Activated CD4-positive, alpha-beta T cell treated with anti-CD3 and anti-CD28 coated beads, Interleukin-2, amount 10 ng/mL, durations not matched to agents 7 days and 5 days (primary cell): ENCODE measurements at places on chromosomes 12 and 14. TPM values are rescaled to one million over a fixed set of nuclear protein-coding genes. Genes with fewer than 3 reads are reported as not detected.

The MSI1 gene
- total RNA-seq, result not detected

DNA sequence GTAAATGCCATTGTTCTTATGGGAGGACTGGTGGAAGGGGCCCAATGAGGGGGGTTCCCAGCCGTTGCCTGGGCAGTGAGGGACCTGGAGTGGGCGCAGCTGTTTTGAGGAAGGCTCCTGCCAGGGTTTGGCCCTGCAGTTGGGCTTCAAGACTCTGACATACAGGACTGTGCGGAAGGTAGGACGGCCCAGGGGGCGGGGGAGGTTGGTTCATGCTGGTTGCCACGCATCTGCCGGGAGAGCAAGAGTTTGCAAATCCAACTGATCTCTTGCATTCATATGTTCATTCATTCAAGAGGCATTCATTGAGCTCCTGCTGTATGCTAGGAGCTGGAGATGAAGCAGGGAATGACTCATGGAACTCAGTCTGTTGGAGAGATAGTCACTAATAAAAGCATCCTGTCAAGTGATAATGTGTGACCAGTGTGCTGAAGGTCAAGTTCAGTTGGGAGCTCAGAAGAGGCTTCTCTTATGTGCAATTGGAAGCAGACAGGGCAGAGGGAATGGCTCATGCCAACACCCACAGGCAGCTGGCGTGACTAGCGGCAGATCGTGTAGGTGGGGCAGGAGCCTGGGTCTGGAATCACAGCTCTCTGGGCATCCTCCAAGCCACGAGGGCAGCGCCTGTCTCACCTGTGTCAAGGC is 7.8 kb downstream of the SH2B3 start:
- H3K36me3 ChIP-seq, result peaks cover 20% of the 10 kb centered on the region
- H3K4me3 ChIP-seq, result no peak overlapping the region

The KRT78 gene
- total RNA-seq, result not detected

GRCh38 chr12:47882781-47883546 is 21.8 kb downstream of the VDR start:
- H3K4me1 ChIP-seq, result peaks cover 62% of the 10 kb centered on the region
- peaks cover 12% of the 10 kb centered on the region for H3K36me3 ChIP-seq
- peak overlapping the region; percentile 95 for H3K27ac ChIP-seq
- peak; percentile 63 for DNase-seq

DNA sequence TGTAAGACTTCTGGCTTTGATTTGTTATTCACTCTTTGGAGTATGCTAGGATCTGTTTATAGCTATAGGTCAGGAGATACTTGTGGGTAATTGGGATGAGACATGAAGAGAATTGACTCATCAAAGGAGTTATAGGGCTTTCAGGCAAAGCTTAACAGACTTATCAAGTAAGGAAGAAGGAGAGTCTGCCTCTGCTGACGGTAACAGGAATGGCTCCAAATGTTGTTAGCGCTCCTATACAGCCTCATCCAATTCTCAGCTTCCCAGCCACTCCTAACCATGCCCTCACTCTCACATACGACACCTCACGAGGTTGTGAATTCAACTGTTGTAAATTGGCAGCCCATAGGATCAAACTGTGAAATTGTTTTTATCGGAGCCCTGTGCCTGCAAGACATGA is 140.5 kb downstream of the KCNA5 start:
- H3K36me3 ChIP-seq, result no peaks in the 10 kb centered on the region
- H3K4me3 ChIP-seq, result no peak overlapping the region
- H3K27ac ChIP-seq, result no peak overlapping the region
- DNase-seq, result no peak

DNA sequence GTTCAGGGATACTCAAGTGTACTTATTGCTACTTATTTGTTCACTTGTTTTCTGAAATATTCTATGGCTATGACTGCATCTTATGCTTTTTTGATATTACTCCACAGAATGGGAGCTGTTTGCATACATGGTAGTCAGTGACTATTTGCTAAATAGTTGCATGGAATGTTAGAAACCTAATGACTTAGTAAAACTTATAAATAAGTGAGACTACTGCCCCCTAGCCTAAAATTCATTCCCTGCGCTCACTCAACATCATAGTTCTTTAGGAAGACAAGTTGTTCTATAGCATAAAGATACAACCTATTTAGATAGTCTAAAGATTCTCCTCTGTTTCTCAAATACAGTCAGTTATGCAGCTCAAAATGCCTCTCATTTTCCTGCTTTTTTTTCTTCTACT is 305.5 kb downstream of the CEP128 start:
- no peaks in the 10 kb centered on the region for H3K36me3 ChIP-seq
- no peaks in the 10 kb centered on the region for H3K27me3 ChIP-seq
- DNase-seq, result no peak
- H3K4me3 ChIP-seq, result no peak overlapping the region
- no peaks in the 10 kb centered on the region for H3K4me1 ChIP-seq

GRCh38 chr14:56854325-56854724 is 44.0 kb upstream of the OTX2 start:
- no peak overlapping the region for H3K27ac ChIP-seq
- H3K4me1 ChIP-seq, result no peaks in the 10 kb centered on the region
- no peak overlapping the region for H3K4me3 ChIP-seq
- no peak for DNase-seq

The MAX gene
- total RNA-seq, result 158 TPM

GRCh38 chr12:54430471-54431069 is 11.5 kb upstream of the ITGA5 start:
- no peak for DNase-seq
- H3K4me1 ChIP-seq, result peaks cover 44% of the 10 kb centered on the region
- H3K4me3 ChIP-seq, result no peak overlapping the region
- H3K36me3 ChIP-seq, result no peaks in the 10 kb centered on the region
- H3K27ac ChIP-seq, result no peak overlapping the region

DNA sequence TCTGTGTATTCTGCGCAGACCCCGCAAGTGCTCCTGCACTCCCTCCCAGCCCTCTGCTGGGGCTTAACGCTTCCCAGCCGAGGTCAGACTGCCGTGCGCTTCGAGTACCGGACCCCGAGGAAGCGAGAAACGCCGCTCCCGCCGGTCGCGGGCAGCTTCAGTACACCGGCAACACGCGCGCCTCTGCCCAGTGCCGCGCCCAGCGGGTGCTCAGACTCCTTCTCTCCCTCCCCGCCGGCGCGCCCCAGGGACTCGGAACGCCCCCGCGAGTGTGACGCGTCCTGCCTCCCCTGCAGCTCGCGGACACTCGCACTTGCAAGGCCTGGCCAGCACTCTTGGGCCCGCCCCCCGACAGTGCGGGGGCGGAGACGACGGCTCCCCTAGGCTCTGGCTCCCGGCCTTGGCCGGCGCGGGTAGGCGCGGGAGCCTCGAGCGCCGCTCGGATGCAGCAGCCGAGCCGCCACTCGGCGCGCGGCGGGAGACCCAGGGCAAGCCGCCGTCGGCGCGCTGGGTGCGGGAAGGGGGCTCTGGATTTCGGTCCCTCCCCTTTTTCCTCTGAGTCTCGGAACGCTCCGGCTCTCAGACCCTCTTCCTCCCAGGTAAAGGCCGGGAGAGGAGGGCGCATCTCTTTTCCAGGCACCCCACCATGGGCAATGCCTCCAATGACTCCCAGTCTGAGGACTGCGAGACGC is at the start of gene PTGER2:
TSS of gene PTGER2 (plus strand) at position 410 of the 692 bp plus-strand sequence. CDS start at position 647, 237 bp downstream.
- peaks cover 86% of the 10 kb centered on the region for H3K36me3 ChIP-seq
- peak; percentile 83 for DNase-seq
- H3K27me3 ChIP-seq, result peaks cover 48% of the 10 kb centered on the region
- H3K27ac ChIP-seq, result peak within 1 kb of the TSS; percentile 92
- H3K4me3 ChIP-seq, result peak within 1 kb of the TSS; percentile 93

DNA sequence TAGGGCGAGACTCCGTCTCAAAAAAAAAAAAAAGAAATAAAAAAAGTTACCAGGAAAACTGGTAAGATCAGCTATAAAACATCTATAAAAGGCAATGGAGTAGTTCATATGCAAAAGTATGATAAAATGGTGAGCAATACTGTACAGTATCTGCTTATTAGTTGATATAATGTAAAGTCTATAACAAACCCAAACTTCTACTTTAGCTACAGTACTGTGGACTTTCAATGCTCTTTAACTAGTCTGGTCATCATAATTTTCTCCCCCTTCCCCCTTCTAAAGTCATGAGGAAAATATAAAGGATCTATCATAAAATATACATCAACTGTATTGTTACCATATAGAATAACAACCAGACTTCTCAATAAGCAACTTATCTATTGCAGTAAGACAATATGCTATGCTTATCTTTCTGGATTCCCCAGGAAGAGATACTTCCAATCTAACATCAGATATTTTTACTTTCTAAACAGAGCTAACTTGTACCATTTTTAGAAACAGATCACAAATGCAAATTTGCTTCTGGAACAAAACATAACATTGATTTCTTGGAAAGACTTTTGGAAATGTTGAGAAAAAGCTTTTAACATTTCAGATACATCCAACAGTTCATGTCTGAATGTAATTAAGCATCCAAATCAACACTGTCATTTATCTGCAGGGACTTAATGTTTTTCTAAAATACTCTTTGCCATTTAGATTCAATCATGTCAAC is 43.8 kb downstream of the MDM2 start:
- no peak for DNase-seq
- H3K36me3 ChIP-seq, result no peaks in the 10 kb centered on the region
- no peak overlapping the region for H3K4me3 ChIP-seq
- peaks cover 1% of the 10 kb centered on the region for H3K27me3 ChIP-seq
- H3K27ac ChIP-seq, result no peak overlapping the region
- no peaks in the 10 kb centered on the region for H3K4me1 ChIP-seq

DNA sequence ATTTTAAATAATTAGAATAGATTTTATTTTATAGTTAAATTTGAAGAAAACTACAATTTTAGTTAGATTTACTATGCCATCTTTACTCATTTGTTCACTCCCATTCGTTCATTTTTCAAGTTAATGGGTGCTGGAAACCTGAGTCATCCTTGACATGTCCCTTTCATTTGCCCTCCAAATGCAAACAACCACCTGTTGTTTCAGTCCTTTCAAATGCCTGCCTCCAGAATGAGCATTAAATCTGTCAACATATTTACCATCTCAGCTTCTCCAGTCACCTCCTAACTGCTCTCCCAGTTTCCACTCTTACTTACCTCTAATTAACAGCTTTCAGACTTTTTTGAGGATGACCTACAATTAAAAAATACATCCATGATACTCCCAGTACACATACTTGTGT is 375.5 kb downstream of the RAD51B start:
- no peak for DNase-seq
- no peak overlapping the region for H3K4me3 ChIP-seq
- H3K27me3 ChIP-seq, result no peaks in the 10 kb centered on the region
- H3K36me3 ChIP-seq, result no peaks in the 10 kb centered on the region
- peaks cover 12% of the 10 kb centered on the region for H3K4me1 ChIP-seq
- H3K27ac ChIP-seq, result no peak overlapping the region

The BATF gene
- total RNA-seq, result 39.4 TPM

The LHX5 gene
- total RNA-seq, result not detected

- H3K27me3 ChIP-seq, result peaks cover 5% of the 10 kb centered on the region
- peak overlapping the region; percentile 1 for H3K27ac ChIP-seq
- no peak for DNase-seq
- H3K4me3 ChIP-seq, result no peak overlapping the region
Measured at GRCh38 chr12:94099632-94100031, 48.7 kb upstream of the PLXNC1 start.

GRCh38 chr14:81837304-81837703 is 303.7 kb upstream of the SEL1L start:
- no peak for DNase-seq
- H3K4me3 ChIP-seq, result no peak overlapping the region
- no peaks in the 10 kb centered on the region for H3K27me3 ChIP-seq
- H3K27ac ChIP-seq, result no peak overlapping the region
